Right renal pelvis (tissue), 4 donors: ENCODE measurements at places on chromosomes 7 and 10. TPM values are rescaled to one million over a fixed set of nuclear protein-coding genes. Genes with fewer than 3 reads are reported as not detected.
A peak's percentile ranks its signal among the peaks of the same experiment; 100 is the strongest.

DNA sequence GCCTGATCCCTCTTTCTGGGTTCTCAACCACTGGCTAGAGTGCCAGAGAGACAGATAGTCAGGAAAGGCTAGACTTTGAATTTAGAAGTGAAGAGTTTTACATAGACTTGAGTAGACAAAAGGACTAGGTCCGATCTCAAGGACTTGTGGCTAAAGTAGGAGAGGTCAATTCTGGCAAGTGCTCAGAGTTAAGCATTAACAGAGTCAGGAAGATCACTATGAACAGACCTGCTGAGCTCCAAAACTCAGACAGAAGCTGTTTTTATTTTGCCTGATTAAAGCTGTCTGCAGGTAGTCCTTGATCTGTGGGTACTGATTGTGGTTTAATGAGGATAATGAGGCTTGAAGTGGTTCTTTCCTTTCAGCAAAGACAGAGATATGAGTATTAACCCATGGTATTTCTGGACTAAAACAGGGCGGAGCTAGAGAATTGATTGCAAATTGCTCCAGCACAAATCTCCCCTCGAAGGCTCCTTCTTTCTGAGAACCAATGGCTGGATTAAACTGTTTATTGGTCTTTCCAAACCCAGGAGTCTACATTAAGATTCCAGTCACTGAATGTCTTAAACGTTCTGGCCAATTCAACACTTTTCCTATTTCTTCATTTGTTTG lies 423.2 kb downstream of the IPMK start:
- DNase-seq: no peak

- no peak for DNase-seq
Measured at GRCh38 chr10:75375838-75376237, 25.7 kb downstream of the ZNF503 start.

DNA sequence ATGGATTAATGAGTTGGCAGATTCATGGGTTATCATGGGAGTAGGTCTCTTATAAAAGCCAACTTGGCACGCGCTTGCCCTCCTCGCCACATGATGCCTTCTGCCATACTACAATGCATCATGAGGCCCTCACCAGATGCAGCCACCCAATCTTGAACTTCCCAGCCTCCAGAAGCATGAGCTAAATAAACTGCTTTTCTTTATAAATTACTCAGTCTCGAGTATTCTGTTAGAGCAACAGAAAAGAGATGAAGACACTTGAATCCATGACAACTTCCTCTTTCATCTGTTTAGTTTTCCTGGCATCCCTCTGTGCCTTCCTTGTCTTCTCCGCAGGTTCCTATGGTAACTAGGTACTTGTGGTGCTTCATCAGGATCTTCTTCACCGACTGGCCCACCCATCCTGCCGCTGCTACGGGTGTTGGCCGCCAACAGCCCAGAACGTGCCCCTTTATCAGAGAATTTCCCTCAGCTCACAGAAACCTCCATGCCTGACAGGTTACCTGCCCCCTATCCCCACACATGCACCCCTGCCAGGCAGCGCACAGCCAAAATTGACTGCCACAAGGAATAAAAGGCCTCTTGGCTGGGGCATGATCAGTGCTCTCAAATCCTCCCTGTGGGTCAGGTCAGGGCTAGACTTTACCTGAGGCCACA lies 28.0 kb upstream of the PPIF start:
- DNase-seq: no peak

- DNase-seq: no peak
Measured at GRCh38 chr10:93186653-93187052, 113.0 kb downstream of the CYP26A1 start.

DNA sequence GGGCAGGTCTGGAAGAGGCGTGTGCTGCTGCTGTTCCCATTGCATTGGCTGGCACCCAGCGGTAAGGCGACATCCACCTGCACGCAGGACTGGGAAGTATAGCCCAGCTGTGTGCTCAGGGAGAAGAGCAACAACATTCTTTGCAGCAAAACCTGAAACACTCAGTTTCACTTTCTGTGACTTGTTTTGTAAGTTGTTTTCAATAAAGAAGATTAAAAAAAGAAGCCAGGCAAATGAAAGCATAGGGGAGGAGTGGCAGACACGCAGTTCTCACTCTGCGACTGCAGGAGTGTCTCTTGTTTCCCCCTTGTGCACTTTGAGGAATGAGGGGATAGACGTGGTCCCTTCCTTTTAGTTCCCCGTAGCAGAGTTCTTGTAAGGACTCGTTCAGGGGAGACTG lies 5.8 kb downstream of the FBH1 start:
- DNase-seq: no peak

DNA sequence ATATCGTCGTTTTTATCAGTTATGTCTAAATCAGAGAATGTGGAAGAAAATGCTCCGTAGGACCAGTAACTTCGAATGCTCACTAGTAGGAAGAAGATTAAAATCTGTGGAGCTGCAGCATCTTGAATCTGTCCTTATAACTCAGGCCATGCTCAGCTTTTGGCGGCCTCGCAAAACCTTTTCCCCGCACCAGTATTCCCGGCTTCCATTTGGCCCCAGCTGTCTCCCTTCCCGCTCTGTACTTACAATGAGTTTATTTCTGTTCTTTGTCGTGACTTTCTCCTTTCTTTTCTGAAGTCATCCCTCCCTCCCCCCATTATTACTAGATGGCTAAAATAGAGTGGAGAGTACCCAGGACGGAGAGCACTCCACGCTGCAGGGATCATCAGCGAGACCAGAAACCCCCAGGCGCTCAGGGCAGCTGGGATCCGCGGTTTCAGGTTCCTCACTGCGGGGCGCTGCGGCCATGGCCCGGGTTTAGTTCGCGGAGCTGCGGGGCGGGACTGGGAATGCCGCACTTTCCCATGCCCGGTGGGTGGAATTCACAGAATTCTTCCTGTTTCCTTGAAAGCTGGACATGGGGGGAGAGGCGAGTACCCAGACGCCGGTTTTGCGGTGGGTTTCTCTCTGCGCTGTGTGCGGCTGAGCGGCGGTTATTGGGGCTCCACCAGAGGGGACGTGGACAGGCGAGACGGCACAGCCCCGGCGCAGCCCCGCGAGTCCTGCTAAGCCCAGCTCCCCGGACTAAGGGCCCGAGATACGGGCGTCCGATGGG lies 183.5 kb downstream of the POM121L12 start:
- peak; percentile 20 for DNase-seq

DNA sequence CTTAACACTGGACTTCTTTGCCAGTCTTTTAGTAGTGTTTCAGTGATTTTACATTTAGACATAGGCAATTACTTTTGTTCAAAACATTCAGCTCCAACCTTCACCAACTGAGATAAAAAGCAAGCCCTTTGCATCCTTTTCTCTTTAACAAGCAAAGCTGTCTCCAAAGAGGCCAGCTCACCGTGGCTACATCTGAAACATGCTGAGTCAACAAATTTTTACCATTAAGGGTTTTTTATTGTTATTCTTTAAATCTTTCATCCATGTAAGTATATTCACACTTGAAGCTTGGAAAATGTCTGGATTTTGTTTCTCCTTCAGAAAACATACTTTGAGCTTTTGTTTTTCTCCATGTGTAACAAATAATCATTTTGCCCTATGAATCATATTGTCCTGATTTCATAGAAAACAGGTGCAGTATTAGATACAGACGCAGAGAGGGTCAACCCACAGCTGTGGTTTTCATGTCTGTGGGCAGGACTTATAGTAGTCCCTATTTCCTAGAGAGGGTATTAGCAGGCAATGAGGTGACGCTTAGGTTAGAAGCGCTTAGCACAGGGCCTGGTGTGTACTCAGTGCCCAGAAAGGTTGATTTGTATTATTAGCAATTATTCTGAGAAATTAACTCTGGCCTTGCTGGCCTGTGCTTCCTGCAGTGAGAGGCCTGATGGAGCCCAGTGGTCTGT lies 99.5 kb downstream of the MKI67 start:
- no peak for DNase-seq

GRCh38 chr10:130958003-130958402 lies 353.5 kb downstream of the TCERG1L start:
- DNase-seq: no peak

DNA sequence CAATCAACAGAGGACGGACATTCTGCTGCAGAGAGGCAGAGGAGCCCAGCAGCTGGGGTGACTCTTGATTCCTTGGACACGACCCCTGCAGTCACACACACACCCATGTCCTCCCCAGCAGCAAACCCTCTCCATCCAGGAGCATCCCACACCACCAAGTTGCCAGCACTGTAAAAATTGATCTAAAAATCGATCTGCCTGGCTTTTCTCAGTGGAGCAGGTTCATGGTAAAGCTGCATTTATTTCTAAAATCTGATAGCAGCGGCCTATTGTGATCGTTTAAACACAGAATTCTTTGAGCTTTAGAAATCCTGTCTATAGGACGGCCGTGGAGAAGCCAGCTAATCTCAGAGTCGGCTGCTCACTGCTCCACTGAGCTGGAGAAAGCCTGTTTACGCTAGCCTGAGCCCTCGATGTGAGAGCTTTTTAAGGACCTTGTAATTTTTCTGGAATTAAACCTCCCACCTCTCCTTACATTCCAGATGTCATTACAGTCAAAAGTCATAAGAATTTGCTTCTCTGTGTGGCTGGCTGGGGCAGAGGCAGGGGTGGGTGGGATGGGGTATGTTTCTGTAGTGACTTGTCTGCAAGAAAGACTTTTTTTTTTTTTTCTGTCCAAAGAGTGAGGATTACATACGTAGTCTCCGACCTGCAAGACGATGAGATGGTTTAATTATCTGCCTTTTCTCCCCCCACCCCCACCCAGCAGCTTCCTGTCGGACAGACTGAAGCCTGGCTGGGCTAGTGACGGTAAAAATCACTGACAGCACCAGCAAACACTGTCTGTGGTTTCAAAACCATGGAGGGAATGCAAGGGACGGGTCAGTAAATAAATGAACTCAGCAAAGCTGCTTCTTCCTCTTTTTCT lies 31.6 kb downstream of the TRIM8 start:
- no peak for DNase-seq

- DNase-seq: no peak
Measured at GRCh38 chr7:107803009-107803610, at the start of gene SLC26A3. TSS of gene SLC26A3 (minus strand) at chr7:107803223. CDS start at chr7:107794509, 8,714 bp downstream.

DNA sequence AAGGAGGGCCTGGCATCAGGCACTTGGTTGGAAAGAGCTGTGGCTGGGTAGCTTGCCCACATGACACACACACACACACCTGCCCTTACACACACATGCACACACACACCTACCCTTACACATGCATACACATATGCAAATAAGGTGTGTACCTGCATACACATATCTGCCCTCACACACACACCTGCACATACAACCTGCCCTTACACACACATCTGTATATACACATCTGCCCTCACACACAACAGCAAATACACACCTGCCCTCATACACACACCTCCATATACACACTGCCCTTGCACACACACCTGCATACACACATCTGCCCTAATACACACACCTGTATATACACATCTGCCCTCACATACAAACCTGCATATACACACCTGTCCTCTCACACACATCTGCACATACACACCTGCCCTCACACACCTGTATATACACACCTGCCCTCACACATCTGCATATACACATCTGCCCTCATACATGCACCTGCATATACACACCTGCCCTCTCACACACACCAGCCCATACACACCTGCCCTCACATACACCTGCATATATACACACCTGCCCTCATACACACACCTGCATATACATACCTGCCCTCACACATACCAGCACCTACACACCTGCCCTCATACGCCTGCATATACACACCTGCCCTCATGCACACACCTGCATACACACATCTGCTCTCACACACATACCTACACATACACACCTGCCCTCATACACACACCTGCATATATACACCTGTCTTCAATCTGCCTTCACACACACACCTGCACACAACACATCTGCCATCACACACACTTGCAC lies 82.9 kb downstream of the GRID1 start:
- DNase-seq: no peak

Gene TBRG4
- polyA plus RNA-seq: 52.8 TPM

Gene MYOF
- polyA plus RNA-seq: 31.3 TPM

Gene CWF19L1
- polyA plus RNA-seq: 27.9 TPM

Gene TEX47
- not detected for polyA plus RNA-seq

Gene GNAT3
- not detected for polyA plus RNA-seq

Gene PAPSS2
- 46.4 TPM for polyA plus RNA-seq
